ENCODE measurements at places on chromosomes 6 and 20. TPM values are rescaled to one million over a fixed set of nuclear protein-coding genes. Genes with fewer than 3 reads are reported as not detected.

DUSP15 gene
- total RNA-seq: 6.2 TPM

IPCEF1 gene
- 0.60 TPM for total RNA-seq

IRAK1BP1 gene
- total RNA-seq: 3.2 TPM

PTGIS gene
- total RNA-seq: 16.5 TPM

LAMA2 gene
- 144 TPM for total RNA-seq

CLDN20 gene
- not detected for total RNA-seq

DNA sequence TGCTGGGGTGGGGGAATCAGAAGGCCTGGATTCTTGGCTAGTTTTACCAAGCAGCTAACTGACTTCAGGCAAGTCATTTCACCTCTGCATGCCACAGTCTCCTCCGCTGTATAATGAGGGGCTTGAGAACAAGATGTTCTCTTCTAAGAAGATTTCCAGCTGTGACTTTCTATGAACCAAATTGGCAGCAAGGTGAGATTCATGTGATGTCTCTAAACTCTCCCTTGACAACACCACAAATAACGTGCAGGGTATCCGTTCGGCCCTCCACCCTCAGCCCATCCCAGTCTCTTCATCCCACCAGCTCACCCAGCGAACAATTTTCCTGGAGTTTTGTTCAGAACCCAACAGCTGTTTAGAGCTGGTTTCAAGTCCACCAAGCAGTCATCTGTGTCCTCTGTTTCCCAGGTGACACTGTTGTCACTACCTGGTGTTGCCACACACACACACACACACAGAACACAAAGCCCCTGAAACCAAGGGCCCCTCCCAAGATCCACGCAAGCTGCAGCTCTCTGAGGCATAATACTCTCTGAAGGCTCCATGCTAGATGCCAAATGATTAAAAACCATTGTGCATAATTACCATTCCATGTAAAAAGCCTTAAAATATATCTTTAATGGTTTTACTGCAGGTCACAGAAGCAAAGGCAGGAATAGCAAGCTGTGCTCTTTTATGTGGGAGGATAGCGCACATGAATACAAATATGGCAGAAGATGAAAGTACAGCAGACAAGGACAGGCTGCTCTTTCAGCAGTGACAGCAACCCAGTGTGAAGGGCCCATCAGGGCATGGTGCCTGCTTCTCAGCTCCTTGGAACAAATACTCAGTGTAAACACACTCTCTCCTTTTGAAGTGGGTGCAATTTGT lies 48.2 kb downstream of the ARHGAP18 start:
- H3K4me1 ChIP-seq: peaks cover 59% of the 10 kb centered on the region
- no peaks in the 10 kb centered on the region for H3K27me3 ChIP-seq
- H3K36me3 ChIP-seq: no peaks in the 10 kb centered on the region
- H3K4me3 ChIP-seq: no peak overlapping the region
- H3K27ac ChIP-seq: no peak overlapping the region

GRCh38 chr6:44234101-44235025 lies 11.0 kb downstream of the SLC29A1 start:
- H3K27ac ChIP-seq: peak overlapping the region; percentile 75
- no peak overlapping the region for H3K4me3 ChIP-seq
- peak; percentile 90 for DNase-seq
- no peaks in the 10 kb centered on the region for H3K36me3 ChIP-seq
- no peaks in the 10 kb centered on the region for H3K27me3 ChIP-seq

DNA sequence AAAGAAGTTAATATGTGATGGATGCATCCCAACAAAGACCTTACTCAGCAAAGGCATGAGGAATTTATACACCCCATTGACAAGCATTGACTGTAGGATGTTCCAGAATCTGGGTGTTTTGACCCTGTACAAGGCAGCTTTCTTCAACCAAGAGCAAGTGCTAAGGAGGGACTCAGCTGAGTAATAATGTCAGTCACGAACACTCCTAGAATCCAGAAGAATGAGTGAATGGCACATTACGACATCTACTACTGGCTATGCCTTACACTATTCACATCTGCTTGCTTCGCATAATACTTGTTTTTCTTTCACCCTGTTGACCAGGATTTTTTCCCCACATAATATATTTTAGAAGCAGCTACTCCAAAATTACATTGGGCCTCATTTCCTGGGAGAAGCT lies 42.5 kb upstream of the VGLL2 start:
- no peaks in the 10 kb centered on the region for H3K27me3 ChIP-seq
- H3K4me3 ChIP-seq: no peak overlapping the region
- H3K4me1 ChIP-seq: no peaks in the 10 kb centered on the region
- no peak overlapping the region for H3K27ac ChIP-seq

DNA sequence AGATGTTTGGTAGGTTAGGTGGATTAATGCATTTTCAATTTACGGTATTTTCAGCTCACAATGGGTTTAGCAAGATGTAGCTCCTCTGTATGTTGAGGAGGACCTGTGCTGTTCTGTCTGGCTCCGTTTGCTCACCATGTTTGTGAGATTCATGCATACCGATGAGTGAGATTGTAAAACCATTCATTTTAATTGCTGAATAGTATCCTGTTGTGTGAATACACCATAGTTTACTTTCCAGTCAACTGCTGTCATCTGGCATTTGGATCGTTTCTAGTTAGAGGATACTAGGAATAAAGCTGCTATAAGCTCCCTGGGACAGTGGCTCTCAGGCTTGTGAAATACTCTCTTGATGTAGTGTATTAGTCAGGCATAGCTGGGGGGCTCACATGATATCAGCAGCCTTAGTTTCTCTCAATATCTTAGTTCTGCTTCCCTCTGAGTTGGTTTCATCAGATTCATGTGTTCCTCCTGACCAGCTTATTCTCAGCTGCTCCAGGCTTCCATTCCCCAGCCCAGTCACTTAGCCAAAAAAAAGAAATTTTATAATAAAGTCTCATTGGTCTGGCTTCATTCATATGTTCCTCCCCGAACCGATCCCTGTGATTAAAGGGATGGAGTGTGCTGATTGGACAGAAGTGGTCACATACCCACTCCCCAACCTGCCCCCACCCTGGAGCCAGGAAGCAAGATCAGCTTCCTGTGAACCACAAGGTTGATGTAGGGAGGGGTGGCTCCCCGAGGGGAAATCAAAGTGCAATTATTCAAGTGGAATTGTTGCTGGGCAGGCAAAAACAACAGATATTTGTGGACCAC lies 10.9 kb upstream of the B4GALT5 start:
- H3K27me3 ChIP-seq: no peaks in the 10 kb centered on the region
- no peak overlapping the region for H3K4me3 ChIP-seq
- DNase-seq: peak; percentile 83
- peak overlapping the region; percentile 74 for H3K27ac ChIP-seq
- peaks cover 15% of the 10 kb centered on the region for H3K4me1 ChIP-seq

DNA sequence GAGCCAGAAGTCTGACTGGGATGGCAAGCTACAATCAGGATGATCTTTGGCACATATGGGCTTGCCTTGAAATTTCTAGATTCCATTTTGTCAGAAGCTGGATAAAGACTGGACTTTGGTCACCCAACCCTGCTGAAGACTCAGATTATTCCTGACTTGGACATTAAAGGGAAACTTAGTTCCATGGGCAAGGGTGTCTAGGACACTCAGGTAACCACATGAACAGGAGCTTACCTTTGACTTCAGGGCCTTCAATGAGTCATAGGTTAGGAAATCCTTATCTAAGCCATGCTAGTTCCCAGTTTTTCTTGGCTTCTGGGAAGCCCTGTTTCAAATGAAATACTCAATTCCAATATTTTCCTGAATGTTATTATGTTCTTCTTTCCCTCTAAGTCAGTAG lies 28.5 kb upstream of the IFNGR1 start:
- no peaks in the 10 kb centered on the region for H3K36me3 ChIP-seq
- H3K4me1 ChIP-seq: no peaks in the 10 kb centered on the region
- H3K4me3 ChIP-seq: no peak overlapping the region
- H3K27me3 ChIP-seq: no peaks in the 10 kb centered on the region
- H3K27ac ChIP-seq: no peak overlapping the region

GRCh38 chr6:89430201-89430962 lies 2.6 kb upstream of the ANKRD6 start:
- H3K4me3 ChIP-seq: no peak overlapping the region
- H3K27me3 ChIP-seq: no peaks in the 10 kb centered on the region
- H3K36me3 ChIP-seq: no peaks in the 10 kb centered on the region
- DNase-seq: no peak

DNA sequence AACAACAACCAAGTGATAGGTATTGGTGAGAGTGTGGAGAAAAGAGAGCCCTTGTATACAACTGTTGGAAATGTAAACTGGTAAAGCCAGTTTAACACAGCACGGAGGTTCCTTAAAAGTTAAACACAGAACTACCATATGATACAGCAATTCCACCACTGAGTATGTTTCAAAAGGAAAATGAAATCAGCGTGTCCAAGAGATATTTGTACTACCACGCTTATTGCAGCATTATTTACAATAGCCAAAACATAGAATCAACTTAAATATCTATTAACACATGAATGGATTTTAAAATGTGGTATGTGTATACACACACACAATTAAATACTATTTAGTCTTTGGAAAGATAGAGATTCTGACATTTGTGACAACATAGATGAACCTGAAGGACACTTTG lies 1.1 kb downstream of the PTCHD4 start:
- H3K4me1 ChIP-seq: no peaks in the 10 kb centered on the region
- no peaks in the 10 kb centered on the region for H3K27me3 ChIP-seq
- no peak for DNase-seq
- no peaks in the 10 kb centered on the region for H3K36me3 ChIP-seq

DNA sequence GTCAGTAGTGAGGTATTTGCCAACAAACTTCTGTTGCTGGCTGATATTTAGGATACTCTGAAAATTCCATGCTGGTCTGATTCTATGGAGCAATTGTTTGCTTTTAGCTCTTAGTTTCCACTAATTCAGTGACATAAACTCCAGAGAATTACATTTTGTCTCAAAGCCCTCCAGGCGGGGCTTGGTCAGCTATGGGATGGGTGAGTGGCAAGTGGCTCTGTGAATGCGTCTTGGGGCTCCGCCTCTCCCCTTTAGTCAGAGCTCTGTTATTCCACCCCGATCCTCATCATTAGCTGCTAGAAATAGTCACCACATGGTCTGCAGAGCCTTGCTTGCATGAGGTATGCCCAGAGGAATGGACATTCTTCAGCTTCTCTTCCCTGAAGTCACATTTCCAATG lies 540.6 kb downstream of the QKI start:
- no peaks in the 10 kb centered on the region for H3K27me3 ChIP-seq
- no peak overlapping the region for H3K27ac ChIP-seq
- DNase-seq: no peak
- H3K36me3 ChIP-seq: no peaks in the 10 kb centered on the region
- no peak overlapping the region for H3K4me3 ChIP-seq
